ENCODE measurements at places on chromosomes 7 and 10.

DNA sequence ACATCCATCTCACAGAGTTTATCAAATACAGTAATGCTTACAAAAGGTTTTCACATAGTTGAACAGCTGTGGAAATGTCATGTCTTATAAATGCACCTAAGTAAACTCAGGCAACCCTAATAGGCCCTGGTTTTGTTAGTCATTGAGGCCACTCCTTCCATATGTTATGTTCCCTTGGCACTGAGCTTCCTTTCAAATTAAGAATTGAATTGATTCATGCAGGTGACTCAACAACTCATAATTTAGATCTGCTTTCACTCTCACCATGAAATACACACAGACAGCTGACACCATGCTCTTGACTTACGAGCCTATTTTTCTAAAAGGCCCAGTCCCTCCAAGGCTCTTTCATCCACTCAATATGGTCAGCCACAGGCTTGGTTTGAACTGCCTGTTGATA lies 476.9 kb downstream of the KCNMA1 start:
- no peak for DNase-seq

DNA sequence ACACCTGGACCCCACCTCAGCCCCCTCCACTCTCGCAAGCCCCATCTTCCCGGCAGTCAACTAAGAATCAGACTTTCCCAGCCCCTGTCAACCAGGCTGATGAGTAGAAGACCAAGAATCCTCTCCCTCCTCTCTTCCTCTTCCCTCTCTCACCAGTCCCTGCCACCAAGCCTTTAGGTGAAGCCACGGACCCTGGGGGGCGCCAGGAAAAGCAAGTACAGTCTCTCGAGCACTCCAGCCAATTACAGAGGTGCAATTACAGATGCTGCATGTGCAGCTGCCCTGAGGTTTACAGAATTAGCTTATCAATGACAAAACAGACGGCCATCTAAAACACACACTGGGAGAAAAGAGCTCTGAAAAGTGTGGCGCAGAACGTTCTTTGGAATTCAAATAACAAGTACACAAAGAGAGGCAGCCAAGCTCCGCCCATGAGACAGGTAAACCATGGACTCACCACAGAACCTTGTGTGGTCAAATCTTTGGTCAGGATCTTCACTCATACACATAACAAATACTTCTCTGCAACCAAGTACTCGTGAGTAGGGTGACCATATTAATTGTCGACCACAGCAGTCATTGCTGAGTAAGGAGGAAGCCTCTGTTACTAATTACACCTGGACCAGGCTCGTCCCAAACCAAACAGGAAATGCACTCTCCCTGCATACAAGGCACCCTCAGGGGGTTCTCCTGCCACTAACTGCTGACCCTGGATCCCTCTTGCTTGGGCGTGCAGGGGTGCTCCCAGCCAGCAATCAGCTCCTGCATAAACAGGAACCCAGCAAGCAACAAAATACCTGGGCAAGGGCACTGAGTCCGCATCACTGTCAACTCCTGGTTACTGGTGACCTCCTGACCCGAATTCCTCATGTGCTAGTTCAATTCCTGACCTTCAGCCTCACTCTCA lies 189.2 kb downstream of the FAM107B start:
- DNase-seq, result no peak

DNA sequence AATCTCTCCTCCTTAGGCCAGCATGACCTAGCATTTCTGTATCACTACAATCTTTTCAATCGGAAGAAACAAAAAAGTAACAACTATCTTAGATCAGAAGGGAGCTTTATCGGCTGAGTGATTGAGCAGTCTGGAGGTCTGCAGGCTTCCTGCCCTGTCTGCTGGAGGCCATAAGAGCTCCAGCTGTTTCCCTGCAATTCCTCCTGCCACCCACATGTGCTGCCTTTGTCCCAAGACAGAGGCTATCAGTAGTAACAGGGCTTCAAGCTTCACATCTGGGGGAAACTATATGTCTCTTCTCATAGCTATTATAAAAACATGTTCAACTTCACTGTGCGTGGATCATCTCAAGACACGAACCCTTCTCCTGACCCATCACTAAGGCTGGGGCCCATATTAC lies 70.1 kb upstream of the VWC2 start:
- DNase-seq, result no peak

DNA sequence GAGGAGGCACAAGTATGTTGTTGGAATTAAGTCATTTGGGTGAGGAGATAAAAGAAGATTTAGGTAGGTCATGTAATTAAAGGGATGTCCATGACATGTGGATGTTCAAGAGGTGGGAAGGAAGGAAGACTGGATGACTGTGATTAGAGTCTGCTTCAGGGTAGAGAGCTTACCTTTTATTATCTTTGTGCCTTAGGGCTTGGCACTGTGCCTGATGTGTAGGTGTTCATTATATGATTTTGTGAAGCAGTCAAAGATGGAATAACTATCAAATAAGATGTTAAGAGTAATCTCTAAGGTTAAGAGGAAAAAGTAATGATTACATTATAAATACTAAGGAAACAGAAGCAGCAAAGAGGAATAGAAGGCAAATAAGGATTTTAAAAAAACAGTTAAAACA lies 97.8 kb downstream of the CDK14 start:
- no peak for DNase-seq

DNA sequence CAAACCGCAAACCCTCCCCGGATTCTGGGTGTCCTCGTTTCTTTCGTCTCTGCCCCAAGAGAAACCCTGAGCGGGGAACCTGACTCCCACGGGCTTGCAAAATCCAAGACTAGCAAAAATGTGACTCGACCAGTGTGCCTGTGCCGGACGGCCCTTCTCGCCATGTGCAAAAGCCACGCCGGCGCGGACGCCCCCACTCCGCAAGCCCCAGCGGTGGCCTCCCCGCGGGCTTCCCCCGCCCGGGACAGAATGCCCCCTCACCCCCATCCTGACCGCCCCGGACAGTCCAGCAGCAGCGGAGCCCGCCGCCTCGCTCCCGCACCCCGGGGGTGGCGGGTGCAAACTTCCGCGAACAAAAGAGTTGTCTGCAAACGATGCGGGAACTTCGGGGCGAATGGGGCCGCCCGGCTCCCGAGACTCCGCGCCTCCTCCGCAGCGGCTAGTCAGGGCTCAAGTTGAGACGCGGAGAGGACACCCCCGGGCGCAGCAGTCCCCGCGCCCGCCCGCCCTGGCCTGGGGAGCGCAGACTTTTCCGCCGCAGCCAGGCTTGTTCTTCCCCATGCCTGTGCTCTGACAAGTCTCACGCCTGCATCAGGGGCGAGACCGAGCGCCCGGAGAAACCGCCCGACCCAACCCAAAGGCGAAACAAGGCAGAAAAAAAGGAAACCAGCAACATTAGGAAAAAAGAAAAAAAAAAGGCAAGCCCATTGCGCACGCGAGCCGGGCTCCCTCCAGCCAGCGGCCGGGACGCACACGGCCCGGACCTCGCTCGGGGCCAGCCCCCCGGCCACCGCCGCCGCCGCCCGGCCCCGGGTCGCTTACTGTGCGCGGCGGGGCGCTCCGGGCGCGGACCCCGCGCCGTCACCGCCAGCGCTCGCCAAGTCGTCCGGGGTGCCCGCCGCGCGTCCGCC lies 732 bp downstream of the FAM53B start:
- no peak for DNase-seq

GRCh38 chr7:156898938-156899337 lies 6.0 kb upstream of the LMBR1 start:
- DNase-seq, result no peak

DNA sequence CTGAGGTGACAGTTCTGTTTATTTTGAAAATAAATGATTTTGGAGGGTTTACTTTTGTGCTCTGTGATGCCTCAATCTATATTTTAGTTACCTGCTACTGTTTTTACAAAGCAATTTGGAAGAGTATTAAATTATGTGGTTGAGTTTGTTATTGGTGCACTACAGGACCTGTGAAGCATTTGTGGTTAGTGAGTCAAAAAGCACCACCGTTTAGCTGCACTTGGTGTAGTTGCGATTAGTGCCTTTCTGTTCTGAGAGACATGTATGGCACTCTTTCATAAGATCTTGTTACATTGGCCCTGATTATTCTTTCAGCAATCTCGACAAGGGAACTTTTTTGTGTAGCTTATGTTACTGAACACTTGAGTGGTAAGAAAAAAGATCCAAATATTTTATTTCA lies 132.2 kb downstream of the BBS9 start:
- DNase-seq, result no peak

DNA sequence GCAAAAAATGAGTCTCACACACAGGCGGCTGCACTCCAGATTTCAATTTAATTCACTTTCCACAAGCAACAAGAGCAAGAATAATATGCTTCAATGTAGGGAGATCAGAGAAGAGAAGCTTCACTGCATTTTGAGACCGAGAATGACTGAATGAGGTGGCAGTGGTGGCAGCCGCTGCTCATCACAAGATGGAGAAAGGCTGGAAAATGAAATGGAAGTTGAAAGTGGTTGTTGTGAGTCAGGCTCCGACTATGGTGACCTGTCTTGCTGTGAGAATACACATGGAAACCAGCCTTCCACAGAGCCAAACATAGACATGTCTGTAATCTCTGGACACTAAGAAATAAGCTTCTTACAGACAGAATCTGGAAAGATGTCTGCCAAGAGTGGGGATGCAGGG lies 499.6 kb upstream of the LRRN3 start:
- DNase-seq, result no peak

- no peak for DNase-seq
These were observed 16.4 kb upstream of the RUFY2 start for GRCh38 chr10:68423522-68423921.

GRCh38 chr10:48567346-48567745 lies 37.5 kb downstream of the ARHGAP22 start:
- DNase-seq, result no peak

- no peak for DNase-seq
These were observed 128.5 kb downstream of the INHBA start for GRCh38 chr7:41574377-41574776.

DNA sequence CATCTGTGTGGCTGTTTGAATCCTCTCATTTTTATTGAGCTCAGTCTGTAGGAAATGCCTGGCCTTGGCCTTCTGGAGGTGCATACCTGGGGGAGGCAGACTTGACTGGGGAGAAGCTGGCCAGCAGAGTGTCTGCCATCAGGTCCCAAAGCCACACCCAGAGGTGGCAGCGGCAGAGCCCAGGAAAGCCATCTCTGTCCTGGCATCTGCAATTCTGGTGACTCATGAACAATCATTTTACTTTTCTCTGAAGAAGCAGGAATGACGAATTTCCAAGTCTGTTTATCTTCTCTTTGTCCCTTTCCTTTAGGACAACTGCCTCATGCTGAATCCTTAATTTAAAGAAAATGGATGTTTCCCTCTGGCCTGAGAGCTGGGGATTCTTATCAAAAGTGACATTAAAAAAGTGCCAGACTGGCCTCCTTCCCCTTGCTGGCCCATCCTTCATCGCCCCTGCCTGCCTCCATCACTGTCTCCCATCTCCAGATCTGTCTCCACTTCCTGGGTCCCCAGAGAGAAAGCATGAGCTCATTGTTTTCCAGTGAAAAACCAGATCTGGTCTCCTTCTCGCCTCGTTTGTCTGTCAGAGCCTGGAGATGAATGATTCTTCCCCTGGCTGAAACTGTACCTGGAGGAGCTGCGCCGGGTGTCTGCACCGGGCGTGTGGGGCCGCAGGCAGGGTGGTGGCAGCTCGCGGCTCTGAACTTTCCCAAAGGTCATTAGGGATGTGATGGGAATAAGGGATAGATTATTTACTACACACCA lies 124.5 kb downstream of the TMEM178B start:
- DNase-seq, result no peak

DNA sequence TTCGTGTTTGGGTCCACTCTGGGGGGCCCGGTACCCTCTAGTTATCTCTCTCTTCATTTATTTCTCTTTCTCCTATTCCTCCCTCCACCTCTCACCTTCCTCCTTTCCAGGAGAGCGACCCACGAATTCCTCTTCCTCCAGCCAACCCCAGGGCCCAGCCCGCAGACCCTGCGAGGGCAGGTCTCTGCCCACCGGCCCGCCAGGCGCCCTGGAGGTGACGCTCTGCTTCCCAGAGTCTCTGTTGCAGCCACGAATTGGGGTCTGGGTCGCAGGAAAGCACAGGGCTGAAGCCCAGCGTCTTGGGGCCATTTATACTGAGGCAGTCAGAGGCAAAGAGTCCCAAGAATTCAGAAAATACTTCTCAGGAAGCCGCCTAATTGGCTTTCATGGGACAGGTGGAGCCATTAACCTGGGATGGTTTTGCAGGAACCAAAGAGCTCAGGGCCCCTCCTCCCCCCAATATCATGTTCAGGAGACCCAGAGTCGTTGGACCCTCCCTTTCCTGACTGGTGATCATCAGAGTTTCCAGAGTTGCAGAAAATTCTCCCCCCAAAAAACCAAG lies 2.7 kb upstream of the EN2 start:
- DNase-seq, result no peak

DNA sequence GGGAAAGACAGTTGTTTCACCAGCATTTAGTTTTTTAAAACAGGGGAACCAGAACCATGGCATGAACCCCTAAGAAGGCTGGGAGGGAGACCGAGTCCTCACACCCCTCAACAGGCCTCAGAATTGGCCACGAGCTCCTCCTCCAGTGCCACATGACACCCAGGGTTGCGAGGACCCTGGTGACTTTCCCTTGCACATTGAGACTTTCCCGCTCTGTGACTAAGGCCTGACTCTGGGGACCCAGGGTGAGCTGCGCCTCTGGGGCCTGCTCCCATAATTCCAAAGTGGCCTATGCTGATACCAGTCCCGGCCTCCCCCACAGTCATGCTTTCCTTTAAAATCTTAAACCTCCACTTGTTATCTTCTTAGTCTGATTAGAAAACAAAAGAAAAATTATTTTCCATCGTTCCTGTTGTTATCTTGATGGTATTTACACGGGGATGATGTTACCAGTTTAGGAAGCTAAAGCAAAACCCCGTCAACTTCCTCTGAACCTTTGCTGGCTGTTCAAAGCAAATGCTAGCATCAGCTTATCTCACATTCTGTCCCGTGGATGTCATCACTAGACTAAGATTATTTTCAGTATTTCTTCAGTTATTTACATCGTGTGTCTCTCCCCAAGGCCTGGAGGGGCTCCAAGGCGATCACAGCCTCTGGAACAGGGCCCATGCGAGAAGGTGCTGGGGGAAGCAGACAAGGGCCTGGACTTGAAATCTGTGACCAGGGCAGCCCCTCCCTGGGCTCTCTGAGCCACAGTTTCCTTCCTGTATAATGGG lies 42.1 kb downstream of the FAM53B start:
- no peak for DNase-seq

DNA sequence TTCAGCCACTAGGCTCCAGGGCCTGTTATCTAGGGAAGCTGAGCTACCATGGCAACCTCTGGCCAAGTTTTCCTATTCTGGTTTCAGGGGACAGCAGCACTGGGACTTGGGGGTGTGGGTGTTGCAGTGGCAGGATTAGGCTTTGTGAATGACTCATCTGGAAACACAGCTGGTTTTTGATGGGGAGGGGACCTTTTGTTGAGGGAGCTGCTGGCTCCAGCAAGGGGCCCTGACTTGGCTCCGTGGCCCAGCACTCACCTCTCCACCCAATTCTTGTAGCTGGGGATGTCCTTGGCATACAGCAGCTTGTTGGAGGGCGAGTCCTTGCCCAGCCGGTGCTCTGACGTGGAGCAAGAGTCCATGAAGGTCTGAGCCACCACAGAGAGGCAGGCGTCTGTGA lies 435.9 kb downstream of the PLXNA4 start:
- no peak for DNase-seq

Data from stimulated activated CD4-positive, alpha-beta T cell treated with anti-CD3 and anti-CD28 coated beads, Interleukin-1b, Interleukin-23, amount 100 ng/mL, for 1 hour (primary cell).